ENCODE measurements at places on chromosomes 3 and 15.

DNA sequence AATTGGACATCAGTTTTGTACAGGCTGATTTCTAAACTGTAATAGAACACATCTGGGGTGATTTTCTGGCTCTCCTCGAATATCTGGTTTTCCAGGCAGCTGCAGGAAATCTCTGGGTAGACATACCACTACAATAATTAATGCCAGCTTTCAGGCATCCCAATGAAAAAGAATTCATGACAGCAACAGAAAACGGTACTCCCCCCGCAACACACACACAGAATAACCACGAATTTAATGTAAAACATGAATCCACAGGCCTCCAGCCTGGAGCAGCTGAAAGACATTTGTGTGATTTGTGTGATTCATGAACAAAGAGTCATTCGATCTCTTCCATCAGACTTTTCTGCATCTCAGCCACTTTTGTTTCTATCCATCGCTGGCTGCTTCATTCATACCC is 262.2 kb downstream of the MAGI1 start:
- no peak for DNase-seq

GRCh38 chr15:86432861-86433260 is 353.2 kb downstream of the AGBL1 start:
- DNase-seq: no peak

- no peak for DNase-seq
Observed at GRCh38 chr15:67992834-67993233, 61.3 kb upstream of the PIAS1 start.

GRCh38 chr3:106018102-106018501 is 149.3 kb upstream of the CBLB start:
- DNase-seq: no peak

GRCh38 chr3:129697229-129697969 is 90.9 kb upstream of the PLXND1 start:
- DNase-seq: no peak

GRCh38 chr15:93033434-93034045 is 55.5 kb downstream of the RGMA start:
- no peak for DNase-seq

GRCh38 chr3:127590282-127590592 is 296 bp downstream of the TPRA1 start:
- no peak for DNase-seq

- no peak for DNase-seq
Observed at GRCh38 chr3:24678021-24678420, 183.4 kb upstream of the THRB start.

DNA sequence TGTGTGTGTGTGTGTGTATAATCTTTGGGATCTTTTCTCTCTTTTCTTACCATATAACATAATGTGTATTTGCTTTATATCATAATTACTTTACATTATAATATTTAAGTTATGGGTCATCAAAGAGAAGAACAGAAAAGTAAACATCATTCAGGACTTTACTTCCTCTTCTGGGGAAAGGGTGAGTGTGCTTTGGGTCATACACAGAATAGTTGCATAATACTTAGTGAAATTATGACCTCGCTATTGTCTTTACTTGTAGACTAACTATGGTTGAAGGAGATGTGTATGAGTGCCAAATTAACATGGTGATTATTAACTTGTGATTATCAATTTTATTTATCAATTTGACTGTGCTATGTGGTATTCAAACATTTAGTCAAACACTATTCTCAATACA is 1086.9 kb downstream of the DIPK2A start:
- DNase-seq: no peak

- DNase-seq: no peak
Observed at GRCh38 chr3:134607054-134608022, 43.5 kb downstream of the KY start.

- no peak for DNase-seq
Observed at GRCh38 chr3:170765419-170766078, 104.4 kb downstream of the RPL22L1 start.

DNA sequence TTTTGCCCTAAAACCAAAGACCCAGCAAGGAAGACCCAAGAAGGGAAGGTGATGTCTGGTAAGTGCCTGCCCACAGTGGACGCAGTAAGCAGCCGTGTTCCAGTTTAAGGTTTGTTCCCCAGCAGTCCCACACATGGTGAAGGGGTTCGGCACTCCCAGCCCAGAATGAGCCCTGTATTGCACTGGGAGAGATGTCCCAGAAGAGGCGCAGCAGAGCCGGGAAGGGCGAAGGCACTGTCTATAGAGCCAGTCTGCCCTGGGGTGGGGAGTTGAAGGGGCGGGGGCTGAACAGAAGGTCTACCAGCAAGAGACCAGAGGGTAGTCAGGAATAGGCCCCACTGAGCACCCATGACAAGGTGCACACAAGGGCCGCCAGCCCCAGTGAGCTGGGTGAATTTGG is 6.4 kb downstream of the TMEM158 start:
- DNase-seq: no peak

- DNase-seq: no peak
Observed at GRCh38 chr15:63797901-63798300, 35.8 kb downstream of the HERC1 start.

GRCh38 chr3:111712294-111713167 is 117.4 kb upstream of the ZBED2 start:
- peak; percentile 25 for DNase-seq

DNA sequence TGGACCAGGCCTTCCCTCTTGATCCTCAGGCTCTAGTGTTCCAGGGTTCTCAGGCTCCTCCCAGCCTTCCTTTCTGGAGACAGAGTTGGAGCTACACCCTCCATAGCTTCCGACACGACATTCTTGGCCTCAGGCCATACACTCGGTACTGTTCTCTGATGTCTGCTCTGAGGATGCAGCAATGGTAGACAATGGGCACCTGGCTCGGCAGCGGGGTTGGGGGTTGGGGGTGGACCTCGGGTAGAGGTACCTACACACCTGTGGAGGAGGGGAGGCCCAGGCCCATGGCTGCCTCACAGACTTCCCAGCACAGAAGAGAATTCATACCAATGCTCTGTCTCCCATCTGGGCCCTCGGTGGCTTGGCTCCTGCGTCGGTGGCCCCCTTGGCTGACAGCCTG is 21.4 kb downstream of the CCDC13 start:
- no peak for DNase-seq

DNA sequence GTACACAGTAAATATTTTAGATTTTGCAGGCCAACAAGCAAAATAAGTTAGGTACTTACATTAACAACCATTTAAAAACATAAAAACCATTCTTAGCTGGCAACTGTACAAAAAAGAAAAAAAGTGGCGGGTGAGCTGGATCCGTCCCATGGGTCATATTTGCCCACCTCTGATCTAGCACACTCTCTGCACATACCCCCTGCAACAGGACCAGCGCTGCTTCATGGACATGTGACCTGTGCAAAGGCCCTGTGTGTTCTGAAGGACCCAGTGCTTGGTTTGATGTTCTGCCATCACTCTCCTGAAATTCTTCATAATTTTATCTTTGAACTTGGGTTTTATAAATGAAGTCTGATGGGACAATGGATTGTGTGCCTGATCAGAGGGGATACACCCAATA is 72.5 kb upstream of the ACAN start:
- no peak for DNase-seq

DNA sequence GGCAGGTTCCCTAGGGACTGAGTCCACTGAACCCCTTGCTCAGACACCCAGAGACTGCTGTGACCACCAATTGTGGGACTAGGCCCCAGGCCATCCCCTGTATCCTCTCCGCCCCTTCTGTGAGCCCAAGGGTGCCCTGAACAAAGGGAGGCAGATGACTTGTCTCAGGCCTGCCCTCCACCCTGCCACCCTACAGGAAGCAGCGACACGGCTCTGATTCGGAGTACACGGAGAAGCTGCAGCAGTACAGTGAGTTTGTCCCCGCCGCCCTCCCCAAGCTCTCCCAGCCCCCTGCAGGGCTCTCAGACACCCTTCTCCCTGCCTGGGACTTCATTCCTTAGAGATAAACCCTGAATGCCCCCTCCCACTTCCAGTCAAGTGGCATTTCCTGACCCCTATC is 16.6 kb downstream of the EPHB3 start:
- no peak for DNase-seq

DNA sequence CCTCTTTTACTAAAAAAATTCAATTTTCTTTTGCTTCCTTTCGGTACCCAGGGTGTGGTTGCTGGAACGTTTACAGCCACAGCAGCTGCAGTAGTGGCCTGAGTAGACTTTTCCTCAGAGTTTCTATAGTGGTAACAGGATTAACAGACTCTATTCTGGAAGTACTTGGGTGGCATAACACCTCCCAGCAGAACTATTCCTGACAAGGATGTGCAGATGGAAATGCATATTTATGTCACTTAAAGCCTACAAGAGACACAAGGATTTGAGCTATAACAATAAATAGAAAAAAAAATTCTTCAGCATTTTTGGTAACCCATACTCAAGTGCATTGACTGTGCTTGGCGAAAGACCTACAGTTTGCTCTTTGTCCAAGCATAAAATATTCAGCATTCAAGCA is 94.0 kb downstream of the MDFIC2 start:
- no peak for DNase-seq

DNA sequence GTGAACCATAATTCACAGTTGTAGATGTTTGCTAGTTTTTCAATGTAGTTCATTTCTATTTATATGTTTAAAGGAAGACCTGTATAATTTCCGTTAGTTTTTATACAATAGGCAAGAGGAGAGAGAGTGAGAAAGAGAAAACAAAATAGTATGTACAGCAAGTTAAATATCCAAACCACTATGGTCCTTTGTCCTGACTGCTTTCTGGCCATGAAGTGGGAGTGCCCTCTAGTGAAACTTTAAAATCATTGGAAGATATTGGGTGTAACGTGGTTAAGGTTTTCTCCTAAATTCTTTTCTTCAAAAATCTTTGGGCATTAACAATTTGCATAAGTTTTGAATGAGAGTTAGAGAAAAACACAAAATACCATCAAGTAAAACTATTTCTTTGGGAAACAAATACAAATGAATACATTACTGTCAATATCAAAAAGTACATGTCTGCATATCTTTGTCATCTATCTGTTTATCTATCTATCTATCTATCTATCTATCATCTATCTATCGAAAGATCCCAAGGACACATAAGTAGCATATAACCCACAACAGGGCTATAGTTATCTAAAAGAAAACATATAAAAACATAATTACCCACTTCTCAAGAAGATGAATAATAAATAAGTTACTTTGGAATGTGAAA is 534.6 kb upstream of the ATP11B start:
- DNase-seq: no peak

- DNase-seq: no peak
Observed at GRCh38 chr3:169103951-169104941, 559.3 kb downstream of the MECOM start.

DNA sequence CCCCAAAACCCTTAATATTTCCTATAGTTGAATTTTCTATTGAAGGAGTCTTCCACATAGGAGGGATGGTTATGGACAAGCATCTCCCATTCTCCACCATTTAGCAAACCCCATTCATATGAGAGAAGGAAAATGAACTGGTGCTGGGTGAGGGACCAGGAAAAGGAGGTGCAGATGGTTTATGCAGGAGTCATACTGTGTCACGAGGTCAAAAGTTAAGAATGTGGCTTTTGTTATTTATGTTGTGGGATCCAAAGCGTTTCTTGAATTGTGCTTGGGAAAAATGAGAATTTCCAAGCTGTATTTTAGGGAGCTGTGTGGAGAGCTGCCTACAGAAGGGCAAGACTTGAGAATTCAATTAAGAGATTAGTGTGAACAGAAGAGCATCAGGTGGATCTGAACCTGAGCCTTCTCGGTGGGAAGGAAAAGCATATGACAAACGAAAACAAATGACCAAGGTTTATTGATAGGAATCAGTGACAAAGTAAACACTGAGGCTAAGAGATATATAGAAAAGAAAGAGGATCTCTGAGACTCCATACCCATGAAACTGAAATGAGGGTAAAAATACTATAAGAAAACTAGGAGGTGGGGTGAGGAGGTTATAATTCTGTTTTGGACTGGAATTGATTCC is 473.3 kb upstream of the NR2F2 start:
- DNase-seq: no peak

- no peak for DNase-seq
Observed at GRCh38 chr3:149726716-149727407, 25.4 kb downstream of the COMMD2 start.

DNA sequence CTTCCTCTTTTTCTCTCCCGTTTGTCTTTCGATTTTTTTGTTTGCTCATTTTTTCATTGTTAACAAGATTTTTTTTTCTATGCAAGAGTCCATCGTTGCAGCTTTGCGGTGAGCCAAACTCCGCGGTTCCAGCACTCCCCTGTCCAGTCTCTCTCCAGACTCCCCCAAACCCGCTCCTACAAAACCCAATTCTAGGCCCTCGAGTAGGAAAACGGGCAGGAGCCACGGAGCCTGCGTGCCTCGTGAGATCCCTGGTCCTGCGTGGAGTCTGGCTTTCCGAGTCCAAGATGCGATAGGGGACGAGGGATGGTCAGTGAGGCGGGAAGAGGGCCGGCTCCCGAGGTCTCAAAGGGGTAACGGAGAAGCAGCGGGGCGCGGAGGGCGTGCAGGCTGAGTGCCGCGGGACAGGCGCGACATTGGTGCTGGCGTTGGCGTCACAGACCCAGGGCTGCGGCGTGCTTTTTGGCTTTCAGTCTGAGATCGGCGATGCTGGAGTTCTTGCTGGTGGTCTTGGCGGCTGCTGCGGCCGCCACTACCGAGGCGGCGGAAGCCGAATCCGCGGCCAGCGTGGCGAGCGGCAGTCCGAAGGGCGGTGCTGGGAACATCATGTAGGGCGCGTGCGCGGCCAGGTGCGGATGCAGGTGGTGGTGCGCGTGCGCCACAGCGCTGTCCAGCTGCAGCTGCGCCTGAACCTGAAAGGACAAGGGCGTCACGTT is 8.5 kb downstream of the SHOX2 start:
- DNase-seq: peak; percentile 81

DNA sequence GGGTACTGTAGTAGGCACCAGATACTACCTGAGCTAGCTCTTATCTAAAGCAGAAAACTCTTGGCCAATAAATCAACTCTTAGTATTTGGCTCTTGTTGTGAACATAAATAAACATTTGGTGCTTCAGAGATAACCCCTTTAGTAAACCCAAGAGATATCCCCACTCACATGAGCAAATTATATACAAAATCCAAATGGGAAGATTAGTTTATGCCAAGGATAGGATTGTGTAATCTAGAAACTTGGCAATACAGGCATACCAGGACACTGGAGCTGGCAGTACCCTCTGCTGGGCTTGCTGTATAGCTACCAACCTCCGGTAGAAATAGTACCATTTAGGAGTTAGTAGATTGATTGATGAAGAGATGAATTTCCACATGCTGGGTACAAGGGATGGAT is 127.0 kb downstream of the LIPC start:
- DNase-seq: no peak

- DNase-seq: no peak
Observed at GRCh38 chr3:128487813-128488635, 5.0 kb downstream of the GATA2 start.
